ENCODE measurements at places on chromosomes 6 and 20. TPM values are rescaled to one million over a fixed set of nuclear protein-coding genes. Genes with fewer than 3 reads are reported as not detected.
A peak's percentile ranks its signal among the peaks of the same experiment; 100 is the strongest.

The DCDC2 gene
- not detected for total RNA-seq

The DNAJC5 gene
- total RNA-seq, result 40.9 TPM

The PXDC1 gene
- 0.15 TPM for total RNA-seq

The STK4 gene
- total RNA-seq, result 200 TPM

The SLC52A3 gene
- not detected for total RNA-seq

DNA sequence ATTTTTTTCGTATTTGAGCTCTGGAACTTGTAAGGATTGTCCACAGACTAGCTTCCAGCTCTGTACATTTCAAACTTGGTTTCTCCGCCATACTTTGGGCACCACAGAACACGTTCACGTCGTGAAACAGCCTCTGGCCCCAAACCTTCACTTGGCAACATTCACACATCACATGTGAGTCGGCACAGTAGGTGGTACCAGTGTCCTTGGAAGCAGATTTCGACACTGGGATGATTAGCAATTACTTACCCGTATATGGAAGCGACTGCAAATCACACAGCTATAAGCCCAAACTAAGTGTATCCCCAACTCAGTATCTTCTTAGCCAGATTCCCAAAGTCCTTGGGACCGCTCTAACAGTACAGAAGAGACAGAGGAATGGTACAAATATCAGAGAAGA is 60.2 kb downstream of the MAFB start:
- H3K36me3 ChIP-seq, result no peaks in the 10 kb centered on the region
- H3K4me3 ChIP-seq, result no peak overlapping the region
- no peaks in the 10 kb centered on the region for H3K27me3 ChIP-seq

DNA sequence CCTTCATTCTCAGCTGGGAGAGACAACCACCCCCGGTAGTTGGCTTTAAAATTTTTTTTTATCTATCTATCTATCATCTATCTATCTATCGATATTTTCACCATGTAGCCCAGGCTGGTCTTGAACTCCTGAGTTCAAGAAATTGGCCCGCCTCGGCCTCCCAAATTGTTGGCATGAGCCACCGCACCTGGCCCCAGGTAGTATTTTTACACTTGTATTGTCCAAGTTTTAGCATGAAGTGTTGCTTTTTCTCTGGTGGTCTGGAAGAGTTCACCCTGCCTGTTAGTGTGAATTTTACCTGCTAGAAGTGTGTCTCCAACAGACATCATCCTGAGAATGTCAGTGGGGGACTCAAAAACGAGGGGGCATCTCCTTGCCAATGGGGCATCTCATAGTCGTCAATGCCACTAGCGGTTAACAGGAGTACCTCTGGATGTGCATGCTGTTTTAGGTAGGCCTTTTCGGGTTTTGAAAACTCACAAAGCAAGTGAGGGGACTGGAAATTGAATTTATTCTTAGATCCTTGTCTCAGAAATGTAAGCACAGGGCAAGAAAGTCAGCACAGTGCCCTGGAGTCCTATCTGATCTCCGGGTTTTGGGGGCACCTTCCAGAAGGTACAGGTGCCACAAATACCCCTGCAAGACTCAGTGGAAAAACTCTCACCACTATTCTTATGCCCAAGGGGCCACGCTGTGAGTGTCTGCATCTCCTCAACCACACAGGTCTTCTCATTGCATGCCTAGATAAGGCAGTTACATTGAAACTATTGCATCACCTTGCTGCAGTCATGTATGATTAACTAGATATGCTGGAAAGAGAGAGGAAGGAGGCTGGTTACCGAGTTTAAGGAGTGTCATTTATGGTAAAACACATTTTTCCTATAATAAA is 37.1 kb downstream of the TNFAIP3 start:
- H3K27ac ChIP-seq, result peak overlapping the region; percentile 44
- peaks cover 7% of the 10 kb centered on the region for H3K4me1 ChIP-seq
- no peaks in the 10 kb centered on the region for H3K36me3 ChIP-seq
- DNase-seq, result no peak

DNA sequence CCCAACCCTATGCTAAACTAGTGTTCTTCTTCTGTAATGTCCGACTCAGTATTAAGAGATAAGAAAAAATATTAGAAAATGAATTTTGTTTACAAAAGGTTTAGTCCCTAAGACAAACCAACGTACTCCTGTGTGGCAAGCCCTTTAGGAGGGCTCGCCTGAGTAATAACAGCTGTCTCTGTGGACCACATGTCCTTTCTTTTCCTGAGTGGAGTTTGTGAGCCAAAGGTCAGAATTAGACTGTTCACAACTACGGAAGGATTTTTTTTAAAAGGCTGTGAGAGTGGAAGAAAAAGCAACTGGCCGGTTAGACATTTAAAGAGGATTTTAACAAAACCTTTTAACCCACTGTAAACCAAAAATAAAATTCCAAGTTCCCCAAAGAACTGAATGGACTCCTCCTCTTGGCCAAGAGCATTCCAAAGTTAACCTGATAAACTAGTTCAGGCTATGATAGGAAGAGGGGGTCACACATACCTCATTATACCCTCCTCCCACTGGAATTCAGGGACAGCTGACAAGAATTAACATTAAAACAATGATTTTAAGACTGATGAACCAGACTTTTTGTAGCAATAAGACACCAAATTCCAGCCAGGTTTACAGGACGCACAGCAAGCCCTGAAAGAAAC is 43.5 kb downstream of the FAM184A start:
- no peaks in the 10 kb centered on the region for H3K27me3 ChIP-seq
- H3K4me3 ChIP-seq, result no peak overlapping the region
- H3K36me3 ChIP-seq, result no peaks in the 10 kb centered on the region
- no peaks in the 10 kb centered on the region for H3K4me1 ChIP-seq
- no peak for DNase-seq
- H3K27ac ChIP-seq, result no peak overlapping the region

GRCh38 chr20:4946986-4947385 is 54.3 kb downstream of the SLC23A2 start:
- no peaks in the 10 kb centered on the region for H3K36me3 ChIP-seq
- H3K27me3 ChIP-seq, result no peaks in the 10 kb centered on the region
- H3K27ac ChIP-seq, result no peak overlapping the region
- no peak for DNase-seq
- H3K4me1 ChIP-seq, result peaks cover 3% of the 10 kb centered on the region
- H3K4me3 ChIP-seq, result no peak overlapping the region
